Activated CD8-positive, alpha-beta T cell treated with anti-CD3 and anti-CD28 coated beads for 36 hours (primary cell): ENCODE measurements at places on chromosomes 1 and 21. TPM values are rescaled to one million over a fixed set of nuclear protein-coding genes. Genes with fewer than 3 reads are reported as not detected.

- no peak overlapping the region for H3K27ac ChIP-seq
- H3K27me3 ChIP-seq = no peaks in the 10 kb centered on the region
- H3K36me3 ChIP-seq = peaks cover 4% of the 10 kb centered on the region
- H3K4me3 ChIP-seq = no peak overlapping the region
- H3K4me1 ChIP-seq = peaks cover 3% of the 10 kb centered on the region
- DNase-seq = no peak
Observed at GRCh38 chr21:42013376-42013775, 3.2 kb upstream of the ZBTB21 start.

DNA sequence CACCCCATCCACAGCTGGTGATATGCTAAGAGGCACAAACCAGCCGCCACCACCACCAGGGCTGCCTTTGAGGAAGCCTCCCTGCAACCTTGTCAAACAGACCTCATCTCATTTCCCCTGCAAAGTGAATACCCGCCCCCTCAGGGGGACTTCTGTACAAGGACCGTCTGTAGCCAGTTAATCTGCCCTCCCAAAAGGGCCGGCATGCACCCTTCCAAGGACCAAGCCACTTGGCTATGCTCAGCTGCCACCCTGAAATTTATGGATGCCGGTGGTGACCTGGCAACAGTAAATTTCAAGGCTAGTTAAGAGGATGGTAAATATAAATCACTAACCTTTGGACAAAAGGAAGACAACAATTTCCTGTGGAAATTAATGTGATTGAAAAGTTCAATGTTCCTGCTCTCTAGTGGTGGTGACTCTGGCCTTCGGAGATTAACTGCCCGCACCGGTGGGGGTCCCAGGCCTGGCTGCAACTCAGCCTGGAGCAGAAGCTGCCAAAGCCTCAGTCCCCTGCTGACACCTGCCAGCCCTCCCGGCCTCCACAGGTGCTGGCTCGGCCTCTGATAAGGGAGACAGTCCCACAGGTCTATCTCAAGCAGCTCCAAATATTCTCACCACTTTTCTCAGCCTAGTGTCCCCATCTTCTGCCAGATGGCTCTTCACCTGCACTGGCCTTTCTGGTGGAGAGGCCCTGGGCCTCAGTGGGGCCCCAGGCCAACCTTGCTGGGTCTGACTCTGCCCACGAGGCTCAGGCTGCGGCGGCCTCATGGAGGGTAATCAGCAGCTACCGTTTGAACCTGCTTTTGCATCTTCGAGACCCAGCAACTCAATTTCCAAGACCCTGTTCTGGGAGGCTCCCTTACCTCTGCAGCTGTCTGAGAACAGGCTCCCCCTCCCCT, 12.2 kb downstream of the TMEM53 start:
- H3K27me3 ChIP-seq = no peaks in the 10 kb centered on the region
- H3K4me3 ChIP-seq = no peak overlapping the region
- H3K36me3 ChIP-seq = no peaks in the 10 kb centered on the region
- no peak for DNase-seq
- H3K27ac ChIP-seq = no peak overlapping the region
- H3K4me1 ChIP-seq = peaks cover 15% of the 10 kb centered on the region

- H3K27me3 ChIP-seq = peaks cover 1% of the 10 kb centered on the region
- DNase-seq = no peak
- H3K27ac ChIP-seq = no peak overlapping the region
- no peak overlapping the region for H3K4me3 ChIP-seq
- H3K4me1 ChIP-seq = no peaks in the 10 kb centered on the region
- no peaks in the 10 kb centered on the region for H3K36me3 ChIP-seq
Observed at GRCh38 chr1:113669988-113670387, 89.3 kb downstream of the PHTF1 start.

- peak overlapping the region; percentile 95 for H3K27ac ChIP-seq
- H3K4me1 ChIP-seq = peaks cover 37% of the 10 kb centered on the region
- peak; percentile 74 for DNase-seq
- peak overlapping the region; percentile 69 for H3K4me3 ChIP-seq
- no peaks in the 10 kb centered on the region for H3K36me3 ChIP-seq
Observed at GRCh38 chr1:27868932-27869718, 3.2 kb upstream of the THEMIS2 start.

DNA sequence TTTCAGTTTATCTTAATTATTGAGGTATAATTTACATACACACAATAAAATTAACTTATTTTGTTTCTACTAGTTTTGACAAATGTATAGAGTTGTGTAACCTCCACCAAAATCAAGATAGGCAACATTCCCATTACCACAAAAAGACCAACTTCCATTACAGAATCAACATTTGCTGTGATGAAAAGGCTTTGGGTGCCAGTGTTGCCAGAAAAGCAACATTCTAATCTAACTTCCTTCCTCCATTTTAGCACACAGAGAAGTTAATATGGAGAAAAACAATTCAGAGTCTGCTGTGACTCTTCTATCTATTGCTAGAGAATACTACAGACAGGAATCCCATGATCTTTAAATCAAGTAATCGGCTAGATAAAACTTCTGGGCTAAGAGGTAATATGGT, 245.3 kb downstream of the RERE start:
- H3K27me3 ChIP-seq = no peaks in the 10 kb centered on the region
- H3K4me3 ChIP-seq = no peak overlapping the region
- DNase-seq = no peak
- H3K4me1 ChIP-seq = peaks cover 5% of the 10 kb centered on the region

- H3K27ac ChIP-seq = no peak overlapping the region
- peaks cover 25% of the 10 kb centered on the region for H3K4me1 ChIP-seq
- H3K4me3 ChIP-seq = no peak overlapping the region
- DNase-seq = no peak
- no peaks in the 10 kb centered on the region for H3K27me3 ChIP-seq
Observed at GRCh38 chr1:100469578-100469977, 68.4 kb upstream of the GPR88 start.

SLC45A1 gene
- 0.56 TPM for total RNA-seq

SPRR2E gene
- not detected for total RNA-seq

RXRG gene
- total RNA-seq = not detected

DENND2C gene
- total RNA-seq = 0.99 TPM

AHCTF1 gene
- total RNA-seq = 45.3 TPM

ZNF697 gene
- 0.20 TPM for total RNA-seq
